ENCODE measurements at places on chromosomes 13 and 19.

- DNase-seq: no peak
Observed at GRCh38 chr13:71606818-71607217, 260.2 kb downstream of the DACH1 start.

DNA sequence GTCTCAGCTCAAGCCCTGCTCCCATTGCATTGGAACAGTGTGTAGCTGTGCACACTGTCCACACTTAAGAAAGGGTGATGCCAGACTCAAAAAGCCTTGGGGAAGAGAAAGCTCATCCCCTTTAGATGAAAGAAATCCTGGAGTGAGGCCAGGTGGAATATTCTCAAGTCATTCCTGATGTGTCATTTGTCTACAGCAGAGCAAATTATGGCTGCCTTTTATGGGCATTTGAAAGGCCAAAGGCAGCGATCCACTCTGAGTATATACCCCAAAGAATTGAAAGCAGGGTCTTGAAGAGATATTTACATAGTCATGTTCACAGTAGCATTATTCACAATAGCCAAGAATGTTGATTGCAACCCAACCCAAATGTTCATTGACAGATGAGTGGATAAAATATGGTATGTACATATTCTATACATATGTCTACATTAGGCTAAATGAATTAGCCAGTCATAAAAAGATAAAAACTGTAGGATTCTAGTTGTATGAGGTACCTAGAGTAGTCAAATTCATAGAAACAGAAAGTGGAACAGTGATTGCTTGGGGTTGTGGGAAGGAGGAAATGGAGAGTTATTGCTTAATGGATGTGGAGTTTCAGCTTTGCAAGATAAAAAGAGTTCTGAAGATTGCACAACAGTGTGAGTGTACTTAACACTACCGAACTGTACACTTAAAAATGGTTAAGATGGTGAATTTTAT is 214.9 kb downstream of the KCNRG start:
- no peak for DNase-seq

- DNase-seq: peak; percentile 30
Observed at GRCh38 chr13:110616103-110617101, 1.1 kb downstream of the NAXD start.

DNA sequence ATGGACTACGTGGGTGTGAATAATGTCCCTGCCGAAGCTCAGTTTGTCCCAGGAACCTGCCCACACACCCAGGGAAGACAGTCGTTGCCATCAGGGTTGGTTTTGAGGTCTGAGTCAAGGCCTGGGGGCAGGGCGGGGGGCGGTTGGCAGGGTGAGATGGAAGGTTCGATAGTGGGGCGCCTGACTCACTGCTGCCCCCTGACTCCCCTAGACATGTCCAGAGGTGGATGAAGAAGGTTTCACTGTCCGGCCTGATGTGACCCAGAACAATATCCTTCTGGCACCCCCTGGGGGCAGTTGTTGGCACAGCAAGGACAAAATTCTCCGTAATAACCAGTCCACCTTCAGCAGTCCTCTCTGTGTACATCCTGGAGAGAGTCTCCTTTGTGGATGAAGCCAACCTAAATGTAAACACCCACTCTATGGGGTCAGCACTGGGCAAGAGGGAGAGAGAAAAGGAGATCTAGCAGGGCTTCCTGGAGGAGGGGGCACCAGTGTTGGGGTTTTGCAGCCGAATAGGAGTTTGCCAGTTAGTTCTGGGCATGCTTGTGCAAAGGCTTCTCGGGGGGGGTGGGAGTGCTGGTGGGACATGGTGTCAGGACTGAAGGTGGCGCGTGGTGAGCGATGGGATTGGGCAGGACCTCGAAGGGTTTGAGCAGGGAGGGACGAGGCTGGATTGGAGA is 19.6 kb upstream of the B3GNT3 start:
- DNase-seq: no peak

DNA sequence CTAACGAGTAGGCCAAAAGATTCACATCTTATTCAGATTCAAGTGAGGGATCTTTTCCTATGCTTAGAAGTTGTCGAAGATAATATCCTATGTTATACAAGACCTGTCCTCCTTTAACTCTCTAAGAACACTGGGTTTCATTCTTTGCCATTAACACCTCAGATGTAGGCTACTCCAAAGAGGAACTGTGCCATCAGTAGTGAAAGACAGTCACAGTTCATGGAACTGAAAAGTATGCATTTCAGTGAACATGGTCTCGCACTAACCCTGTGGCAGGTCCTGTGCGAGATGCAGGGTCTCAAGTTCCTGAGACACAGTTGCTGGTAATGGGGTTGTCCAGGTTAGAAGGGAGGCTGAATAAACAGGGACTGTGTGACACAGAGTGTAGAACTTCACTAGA is 4.1 kb downstream of the LGALS16 start:
- no peak for DNase-seq

Measured in activated effector memory CD4-positive, alpha-beta T cell treated with Interleukin-2 at 50 U/mL for 16 hours (primary cell).